ENCODE measurements at places on chromosomes 5 and 9. TPM values are rescaled to one million over a fixed set of nuclear protein-coding genes. Genes with fewer than 3 reads are reported as not detected.

DNA sequence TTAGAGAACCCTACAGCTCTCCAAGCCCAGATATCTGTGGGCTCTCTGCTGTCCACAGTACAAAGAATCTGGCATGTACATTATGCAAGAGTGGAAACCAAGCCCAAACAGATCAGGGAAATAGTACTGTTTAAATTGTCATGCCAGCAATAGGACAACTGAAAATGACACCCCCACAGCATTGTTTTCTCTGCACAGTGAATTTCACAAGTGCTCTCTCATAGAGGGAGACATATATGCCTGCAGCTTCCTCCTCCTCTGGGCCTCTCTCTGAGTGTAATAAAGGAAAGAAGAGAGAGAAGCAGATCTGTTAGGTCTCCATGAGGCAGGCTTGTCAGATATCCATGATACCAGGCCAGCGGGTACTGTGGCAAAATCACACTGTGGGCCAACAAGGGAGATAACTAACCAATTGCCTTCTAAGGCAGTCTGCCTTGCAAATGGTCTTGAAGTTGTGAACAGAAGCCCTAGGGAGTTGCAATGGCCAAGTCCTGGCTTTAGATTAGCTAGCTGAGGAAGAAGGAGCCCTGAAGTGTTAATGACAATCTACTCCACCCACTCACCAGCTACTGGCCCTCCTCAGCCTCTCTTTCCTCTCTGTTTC is 54.4 kb upstream of the JMY start:
- DNase-seq = no peak

DNA sequence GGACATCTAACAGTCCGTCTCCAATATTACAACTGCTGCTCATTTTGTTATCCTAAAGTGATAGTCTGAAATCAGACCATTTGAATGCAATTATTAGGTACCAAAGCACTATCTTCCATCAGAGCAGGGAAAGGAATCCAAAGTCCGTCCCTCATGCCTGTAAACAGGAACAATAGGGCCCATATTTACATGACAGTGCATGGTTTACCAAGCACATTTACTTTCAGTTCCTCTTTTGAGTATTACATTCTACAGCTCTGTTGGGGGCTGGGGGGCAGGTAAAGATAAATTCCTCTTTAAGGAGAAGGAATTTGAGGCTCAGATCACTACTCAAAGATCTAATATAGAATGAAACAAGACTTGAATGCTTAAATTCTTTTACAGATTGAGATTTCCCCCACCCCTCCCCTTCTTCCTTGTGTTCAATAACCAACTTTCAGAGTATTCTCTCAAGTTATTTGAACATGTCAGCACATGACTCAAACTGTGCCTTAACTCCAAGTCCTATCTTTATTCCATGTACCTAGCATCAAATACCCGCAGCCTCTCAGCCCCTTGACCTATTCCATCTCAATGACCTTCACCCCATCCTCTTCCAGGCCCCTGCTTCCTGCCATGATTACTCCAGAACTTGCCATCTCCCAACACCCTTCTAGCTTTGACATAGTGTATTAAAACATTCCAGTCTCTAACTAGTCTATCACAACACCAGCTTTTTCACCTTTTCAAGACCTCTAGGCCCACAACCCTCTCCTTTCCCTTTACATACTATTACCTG is 71.0 kb downstream of the BRINP1 start:
- DNase-seq = no peak

GRCh38 chr9:37017546-37017945 is 16.5 kb downstream of the PAX5 start:
- DNase-seq = no peak

- no peak for DNase-seq
Observed at GRCh38 chr5:37565062-37565670, 186.0 kb downstream of the WDR70 start.

The OR2V2 gene
- not detected for total RNA-seq

GRCh38 chr5:91535499-91535898 is 152.4 kb upstream of the ARRDC3 start:
- DNase-seq = no peak

GRCh38 chr5:135269199-135269598 is 129.8 kb downstream of the MACROH2A1 start:
- DNase-seq = no peak

The ACTBL2 gene
- not detected for total RNA-seq

All from frontal cortex (tissue), 4 donors.